ENCODE measurements at places on chromosomes 7 and 10.

DNA sequence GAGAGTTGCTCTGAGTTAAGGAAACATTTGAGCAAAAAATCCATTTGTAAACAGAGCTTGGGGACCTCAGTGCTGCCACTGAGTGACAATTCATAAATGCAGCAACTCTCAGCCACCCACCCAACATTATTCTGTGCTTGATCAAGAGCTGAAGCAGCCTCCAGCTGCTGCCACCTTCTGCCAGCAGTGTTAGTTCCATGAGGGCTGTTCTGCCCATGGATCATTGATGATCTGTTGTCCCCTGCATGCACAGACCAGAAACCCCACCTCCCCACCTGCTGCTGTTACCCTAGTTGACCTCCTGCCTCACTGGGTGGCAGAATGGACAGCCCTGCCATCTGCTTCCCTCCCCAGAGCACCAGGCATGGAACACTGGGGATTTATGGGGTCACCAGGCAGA lies 305.4 kb downstream of the KCNMA1 start:
- no peak for DNase-seq
- no peak overlapping the region for H3K27ac ChIP-seq
- H3K36me3 ChIP-seq: no peaks in the 10 kb centered on the region
- H3K4me1 ChIP-seq: no peaks in the 10 kb centered on the region
- H3K4me3 ChIP-seq: no peak overlapping the region

GRCh38 chr10:128432011-128432410 lies 305.8 kb upstream of the MKI67 start:
- H3K27ac ChIP-seq: no peak overlapping the region
- H3K27me3 ChIP-seq: no peaks in the 10 kb centered on the region
- no peaks in the 10 kb centered on the region for H3K36me3 ChIP-seq

DNA sequence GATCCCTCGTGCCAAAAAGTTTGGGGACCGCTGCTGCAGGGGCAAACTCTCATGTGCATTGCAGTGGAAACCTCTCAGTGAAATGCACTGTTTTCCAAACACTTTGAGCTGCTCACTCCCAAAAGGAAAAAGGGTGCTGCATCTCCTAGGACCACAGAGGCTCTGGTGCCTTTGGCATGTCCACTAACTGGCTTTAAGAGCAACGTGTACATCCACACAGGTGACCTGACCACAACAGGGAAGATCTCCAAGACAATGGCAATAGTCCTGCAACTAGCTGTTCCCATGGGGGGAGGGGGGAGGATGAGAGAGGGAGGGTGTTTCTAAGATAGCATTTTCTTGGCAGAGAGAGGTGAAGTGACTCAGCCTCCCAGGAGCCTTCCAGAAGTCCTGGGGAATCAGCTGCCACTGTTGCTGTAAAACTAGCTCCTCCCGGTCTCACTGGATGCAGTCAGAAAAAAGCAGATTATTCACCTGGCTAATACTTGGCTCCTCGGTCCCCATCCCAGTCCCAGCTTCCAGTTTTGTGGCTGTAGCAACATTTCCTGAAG lies 181.7 kb downstream of the HECW1 start:
- H3K4me3 ChIP-seq: no peak overlapping the region
- H3K4me1 ChIP-seq: peaks cover 6% of the 10 kb centered on the region
- no peak overlapping the region for H3K27ac ChIP-seq
- H3K27me3 ChIP-seq: no peaks in the 10 kb centered on the region

DNA sequence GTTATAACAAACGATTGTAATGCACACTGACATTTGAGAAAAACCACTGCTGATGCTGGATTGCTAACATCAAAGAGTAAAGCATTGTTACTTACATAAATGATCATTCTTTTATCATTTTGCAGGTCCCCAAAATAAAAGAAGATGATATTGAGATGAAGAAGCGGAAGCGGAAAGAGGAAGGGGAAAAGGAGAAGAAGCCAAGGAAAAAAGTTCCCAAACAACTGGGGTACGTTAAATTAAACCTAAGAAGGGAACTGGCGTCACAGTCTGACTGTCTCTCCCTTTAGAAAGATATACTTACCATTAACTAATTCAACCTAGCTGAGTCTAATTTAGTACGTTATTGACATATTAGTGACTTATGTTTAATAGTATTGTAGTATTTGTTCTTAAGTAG lies 28.1 kb downstream of the UBN2 start:
- peaks cover 5% of the 10 kb centered on the region for H3K36me3 ChIP-seq
- no peak for DNase-seq
- no peaks in the 10 kb centered on the region for H3K27me3 ChIP-seq
- no peak overlapping the region for H3K27ac ChIP-seq
- H3K4me3 ChIP-seq: no peak overlapping the region

GRCh38 chr7:121475806-121476205 lies 79.7 kb upstream of the FAM3C start:
- no peak for DNase-seq
- H3K27ac ChIP-seq: no peak overlapping the region
- peaks cover 10% of the 10 kb centered on the region for H3K4me1 ChIP-seq
- no peak overlapping the region for H3K4me3 ChIP-seq
- H3K36me3 ChIP-seq: no peaks in the 10 kb centered on the region
